Caudate nucleus (tissue), 63 donors: ENCODE measurements at places on chromosomes 6 and 20.

DNA sequence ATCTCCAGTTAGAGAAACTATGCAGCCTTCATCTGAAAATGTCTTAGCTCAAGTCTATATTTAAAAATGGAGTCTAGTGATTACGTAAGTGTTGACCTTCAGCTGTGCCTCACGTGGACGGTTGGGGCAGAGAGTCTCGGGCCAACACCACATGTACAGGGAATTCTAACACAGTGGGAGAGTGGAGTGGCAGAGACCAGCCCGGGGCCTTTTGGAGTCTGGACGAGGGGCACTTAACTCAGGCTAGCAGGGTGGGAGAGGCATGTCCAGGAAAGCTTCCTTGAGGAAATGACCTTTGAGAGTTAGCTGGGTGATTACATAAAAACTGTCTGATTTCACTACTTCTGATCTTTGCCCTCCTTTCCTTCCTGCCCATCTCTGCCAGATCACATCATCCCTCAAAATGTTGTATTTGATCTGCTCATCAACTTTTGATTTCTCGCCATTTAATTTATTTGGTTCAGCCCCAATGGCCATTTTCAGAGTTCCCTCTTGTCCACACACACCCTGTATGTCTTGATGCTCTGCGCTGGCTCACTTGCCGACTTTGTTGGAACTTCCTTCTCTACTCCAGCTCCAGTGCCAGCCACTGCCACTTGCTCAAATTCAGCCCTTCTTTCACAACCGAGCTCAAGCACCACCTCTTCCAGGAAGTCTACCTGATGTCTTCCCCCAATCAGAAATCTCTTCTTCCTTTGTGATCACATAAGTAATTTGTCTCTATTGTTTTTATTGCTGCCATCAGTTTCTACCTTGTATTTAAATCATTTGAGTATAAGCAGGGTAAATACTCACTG, 2.6 kb downstream of the ARMC2 start:
- DNase-seq = no peak

DNA sequence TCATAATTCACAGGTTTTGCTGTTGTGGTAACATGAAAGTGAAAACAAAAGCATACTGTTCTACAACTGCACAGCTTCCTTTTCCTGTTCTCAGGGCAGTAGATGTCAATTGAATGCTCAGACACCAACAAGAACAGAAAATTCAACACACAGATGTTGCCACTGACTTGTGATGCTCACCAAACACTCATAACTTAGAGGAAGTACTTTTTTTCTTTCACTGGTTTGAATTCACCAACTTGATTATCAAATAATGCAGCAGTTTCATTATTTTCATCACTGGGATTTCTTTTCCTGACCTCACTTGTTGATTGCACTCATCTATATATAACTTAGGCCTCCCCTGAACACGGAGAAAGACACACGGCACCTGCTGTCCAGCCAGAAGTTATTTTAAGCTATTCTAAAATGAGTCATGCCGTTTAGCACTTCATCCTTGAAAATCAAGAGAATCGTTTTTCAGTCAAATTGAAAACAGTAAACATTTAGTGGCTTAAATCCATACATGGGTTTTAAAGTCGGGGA, 949 bp downstream of the TXLNB start:
- DNase-seq = no peak

GRCh38 chr20:47708953-47709833, 76.1 kb downstream of the SULF2 start:
- DNase-seq = no peak

DNA sequence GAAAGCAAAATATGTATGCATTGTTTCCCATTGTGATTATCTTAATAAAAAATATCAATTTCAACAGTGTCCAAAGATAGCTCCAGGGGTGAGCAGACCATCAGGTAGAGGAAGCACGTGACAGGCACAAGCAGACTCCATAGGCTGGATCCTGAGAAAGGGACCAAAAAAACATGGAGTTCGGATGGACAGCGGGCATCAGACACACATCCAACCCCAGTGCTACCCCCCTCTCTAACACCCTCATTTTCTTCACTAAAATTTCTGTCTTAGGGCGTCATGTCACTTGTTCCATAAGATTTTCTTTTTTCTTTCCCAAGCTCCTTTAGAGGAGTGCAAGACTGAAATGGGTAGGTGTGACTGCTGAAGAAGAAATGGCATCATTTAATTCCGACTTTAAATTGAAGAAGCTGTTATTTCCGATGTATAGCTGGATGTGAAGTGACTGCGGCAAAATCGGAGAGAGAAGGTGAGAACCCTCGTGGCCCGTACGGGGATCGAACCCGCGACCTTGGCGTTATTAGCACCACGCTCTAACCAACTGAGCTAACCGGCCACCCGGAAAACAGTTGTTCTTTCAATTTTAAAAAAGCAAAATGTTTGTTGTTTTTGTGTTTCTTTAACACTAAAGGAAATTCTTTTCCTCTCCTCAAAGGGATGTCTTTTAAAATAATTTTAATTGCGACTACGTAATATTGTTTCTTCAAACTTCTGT, 10.3 kb upstream of the PRSS16 start:
- DNase-seq = no peak

- DNase-seq = no peak
Observed at GRCh38 chr6:138691595-138692057, 81.9 kb upstream of the CCDC28A start.

GRCh38 chr6:166488076-166488685, 98.3 kb downstream of the RAMACL start:
- DNase-seq = no peak

- DNase-seq = no peak
Observed at GRCh38 chr20:61514018-61514365, 261.9 kb downstream of the CDH4 start.

- DNase-seq = no peak
Observed at GRCh38 chr6:152605941-152606340, 31.2 kb downstream of the SYNE1 start.

DNA sequence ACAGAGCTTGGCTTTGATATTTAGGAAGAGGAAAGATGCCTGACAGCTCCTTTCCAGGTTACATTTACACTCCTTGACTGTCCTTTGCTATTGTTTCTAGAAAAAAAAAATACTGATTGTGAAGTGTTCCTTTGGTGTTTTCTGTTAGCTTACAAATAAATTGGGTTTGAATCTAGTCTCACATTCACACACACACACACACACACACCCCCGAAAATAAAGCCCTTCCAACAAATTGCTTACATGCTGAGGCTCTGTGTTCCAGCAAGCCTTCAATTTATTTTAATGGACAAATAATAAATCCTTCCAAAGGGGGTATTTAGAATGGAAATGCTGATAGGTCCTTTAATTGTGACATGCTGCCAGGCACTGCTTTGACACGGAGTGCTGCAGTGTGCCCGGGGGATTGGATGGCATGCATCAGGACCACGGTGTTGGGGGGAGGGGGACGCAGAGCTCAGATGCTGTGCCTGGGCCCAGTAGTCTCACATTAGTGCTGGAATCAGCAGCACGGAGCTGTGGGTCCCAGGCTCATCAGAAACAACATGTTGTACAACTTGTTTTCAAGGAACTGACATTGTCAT, 199.9 kb downstream of the CD83 start:
- no peak for DNase-seq

GRCh38 chr20:19047040-19047950, 165.1 kb upstream of the SLC24A3 start:
- DNase-seq = no peak

- DNase-seq = no peak
Observed at GRCh38 chr6:36139991-36140710, 9.8 kb downstream of the MAPK13 start.

GRCh38 chr20:37201827-37202162, 22.4 kb upstream of the MROH8 start:
- DNase-seq = no peak

DNA sequence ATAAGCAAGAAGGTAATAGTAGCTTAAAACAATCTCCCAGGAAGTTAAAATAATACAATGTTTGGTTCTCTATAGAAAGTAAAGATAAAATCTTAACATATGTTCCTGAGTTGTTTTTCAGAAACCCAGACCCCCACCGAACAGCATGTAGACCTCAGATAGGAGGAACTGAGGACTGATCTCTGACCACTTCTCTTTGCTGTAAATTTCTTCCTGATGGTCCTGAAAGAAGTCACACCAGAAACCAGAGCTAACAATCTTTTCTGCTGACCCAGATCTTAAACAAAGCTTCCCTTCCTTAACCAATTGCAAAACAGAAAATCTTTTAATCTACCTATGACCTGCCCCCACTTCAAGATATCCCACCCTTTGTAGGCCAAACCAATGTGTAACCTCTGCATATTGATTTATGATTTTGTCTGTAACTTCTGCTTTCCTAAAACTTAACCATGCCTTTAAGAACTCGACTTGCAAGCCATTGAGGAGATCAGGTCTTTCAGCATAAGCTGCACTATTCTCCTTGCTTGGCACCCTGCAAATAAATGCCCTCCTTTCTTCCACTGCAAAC, 21.9 kb upstream of the BEND6 start:
- DNase-seq = no peak

DNA sequence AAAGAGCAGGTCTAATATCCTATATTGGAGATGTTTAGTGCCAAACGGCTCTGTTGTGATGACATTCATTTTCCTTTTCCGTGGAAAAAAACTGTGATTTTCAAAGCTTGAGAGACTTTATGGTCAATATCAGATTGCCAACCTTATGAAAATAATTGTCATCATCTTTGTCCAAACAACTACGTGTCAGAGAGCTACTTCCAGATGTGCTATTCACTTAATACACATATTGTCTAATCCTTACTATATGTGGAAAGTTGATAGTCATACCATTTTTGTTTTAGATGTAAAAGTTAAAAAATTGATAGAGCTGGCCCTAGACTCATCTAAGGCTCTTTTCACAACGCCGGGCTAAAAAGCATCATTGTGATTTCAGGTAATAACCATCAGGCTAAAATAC, 550.0 kb downstream of the PHF3 start:
- no peak for DNase-seq

GRCh38 chr6:34004706-34005105, 141.2 kb downstream of the GRM4 start:
- no peak for DNase-seq

DNA sequence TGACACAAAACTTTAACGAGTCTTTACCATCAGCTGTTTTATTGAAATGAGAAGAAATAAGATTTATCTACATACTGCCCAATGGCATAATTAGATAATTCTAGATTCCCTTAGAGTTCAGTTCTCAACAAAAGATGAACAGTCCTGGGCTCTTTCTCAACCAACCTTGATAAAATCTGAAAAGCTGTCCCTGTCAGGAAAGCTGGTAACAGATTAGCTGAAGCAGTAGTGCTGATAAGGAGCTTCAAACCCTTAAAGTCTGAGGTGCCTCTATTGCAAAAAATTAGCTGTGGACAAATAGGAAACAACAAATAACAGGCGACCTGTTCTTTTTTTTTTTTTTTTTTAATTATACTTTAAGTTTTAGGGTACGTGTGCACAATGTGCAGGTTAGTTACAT, 35.9 kb upstream of the FAM135A start:
- no peak for DNase-seq

DNA sequence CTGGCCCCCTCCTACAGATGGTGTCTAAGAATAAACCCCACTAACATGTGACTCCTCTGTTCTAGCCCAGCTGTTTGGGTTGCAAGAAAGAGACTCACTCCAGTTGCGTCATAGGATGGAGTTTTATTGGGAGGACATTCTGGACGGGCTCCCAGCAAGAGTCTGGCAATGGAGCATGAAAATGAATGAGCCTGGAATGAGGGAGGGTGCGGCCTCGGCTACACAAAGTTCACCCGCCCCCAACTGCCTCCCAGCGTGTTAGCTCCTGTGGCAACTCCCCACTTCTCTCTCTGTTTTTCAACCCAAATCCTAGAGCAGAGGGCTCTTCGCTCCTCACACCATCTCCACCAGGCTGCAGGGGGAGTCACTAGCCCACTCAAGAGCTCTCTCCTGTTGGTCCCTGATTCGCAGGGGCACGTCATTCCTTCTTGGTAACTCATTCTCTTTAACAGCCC, 5.1 kb upstream of the ADAM33 start:
- DNase-seq = no peak

DNA sequence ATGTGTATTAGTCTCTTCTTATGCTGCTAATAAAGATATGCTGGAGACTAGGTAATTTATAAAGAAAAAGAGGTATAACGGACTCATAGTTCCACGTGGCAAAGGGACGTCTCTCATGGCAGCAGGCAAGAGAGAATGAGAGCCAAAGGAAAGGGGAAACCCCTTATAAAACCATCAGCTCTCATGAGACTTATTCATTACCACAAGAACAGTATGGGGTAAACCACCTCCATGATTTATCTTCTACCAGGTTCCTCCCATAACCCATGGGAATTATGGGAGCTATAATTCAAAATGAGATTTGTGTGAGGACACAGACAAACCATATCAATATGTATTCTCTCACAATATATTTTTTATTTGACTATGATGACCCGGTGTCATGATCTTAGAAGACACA, 109.1 kb downstream of the UTRN start:
- no peak for DNase-seq

- DNase-seq = no peak
Observed at GRCh38 chr20:48603116-48603818, 224.5 kb downstream of the PREX1 start.

- DNase-seq = no peak
Observed at GRCh38 chr6:19795211-19795610, 42.0 kb upstream of the ID4 start.

DNA sequence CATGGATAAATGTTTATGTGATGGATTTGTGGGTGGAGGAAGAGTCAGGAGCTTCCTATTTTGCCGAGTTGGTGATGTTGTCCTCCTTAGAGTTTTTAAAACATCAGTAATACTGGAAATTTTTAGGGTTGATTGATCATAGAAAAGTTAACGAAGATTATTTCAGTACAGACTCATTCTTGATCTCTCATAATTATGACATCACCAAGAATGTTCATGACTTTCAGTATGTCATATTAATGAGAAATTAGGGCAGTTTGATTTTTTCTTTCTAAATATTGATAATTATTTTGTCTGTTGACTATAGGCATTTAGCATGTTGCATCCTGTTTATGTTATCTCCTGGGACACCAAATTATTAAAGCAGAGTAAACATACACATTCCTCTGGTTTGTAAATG, 512.2 kb downstream of the CD109 start:
- DNase-seq = no peak
